ENCODE measurements at places on chromosomes 5 and 9.
A peak's percentile ranks its signal among the peaks of the same experiment; 100 is the strongest.

GRCh38 chr9:104386425-104387069 lies 117.5 kb upstream of the OR13F1 start:
- DNase-seq, result peak; percentile 3

GRCh38 chr5:51961154-51961562 lies 577.9 kb downstream of the ISL1 start:
- DNase-seq, result no peak

GRCh38 chr9:16425562-16426231 lies 444.8 kb downstream of the BNC2 start:
- DNase-seq, result no peak

GRCh38 chr5:108271127-108271526 lies 110.8 kb downstream of the FBXL17 start:
- DNase-seq, result no peak

DNA sequence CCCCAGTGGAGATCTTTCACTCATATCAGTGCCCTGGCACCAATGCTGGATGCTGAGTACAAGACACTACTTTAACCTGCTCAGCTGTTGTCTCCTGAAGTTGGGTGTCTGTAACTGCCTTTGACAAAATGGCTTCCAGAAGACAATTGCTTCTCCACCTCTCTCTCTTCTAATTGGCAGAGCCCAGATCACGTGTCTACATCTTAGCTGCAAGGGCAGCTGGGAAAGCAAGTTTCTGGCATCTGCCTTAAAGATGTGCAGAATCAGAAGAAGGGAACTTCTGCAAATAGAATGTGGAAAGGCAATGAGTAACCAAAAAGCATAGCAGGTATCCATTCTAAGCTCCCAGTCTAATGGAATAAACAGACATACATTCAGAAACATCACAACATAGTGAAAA lies 81.1 kb downstream of the PDZD2 start:
- DNase-seq, result no peak

DNA sequence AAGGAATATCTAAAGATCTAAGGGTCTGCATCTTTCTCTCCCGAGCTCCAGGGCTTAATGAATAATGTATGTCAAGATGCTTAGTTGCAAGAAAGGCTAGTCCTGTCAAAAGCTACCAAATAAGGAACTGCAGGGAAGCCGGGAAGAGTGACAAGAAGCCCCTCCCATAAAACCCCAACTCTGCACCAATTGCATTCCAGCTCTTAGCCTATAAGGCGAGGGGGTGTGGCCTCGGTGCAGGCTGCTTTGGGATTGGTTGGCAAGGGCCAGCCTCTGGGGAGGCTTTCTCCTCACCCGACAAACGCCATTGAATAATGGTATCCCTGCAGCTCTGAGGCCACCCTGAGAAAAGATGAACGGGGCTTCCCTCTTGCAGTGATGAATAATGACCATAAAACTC lies 416.9 kb downstream of the RAB3C start:
- DNase-seq, result no peak

DNA sequence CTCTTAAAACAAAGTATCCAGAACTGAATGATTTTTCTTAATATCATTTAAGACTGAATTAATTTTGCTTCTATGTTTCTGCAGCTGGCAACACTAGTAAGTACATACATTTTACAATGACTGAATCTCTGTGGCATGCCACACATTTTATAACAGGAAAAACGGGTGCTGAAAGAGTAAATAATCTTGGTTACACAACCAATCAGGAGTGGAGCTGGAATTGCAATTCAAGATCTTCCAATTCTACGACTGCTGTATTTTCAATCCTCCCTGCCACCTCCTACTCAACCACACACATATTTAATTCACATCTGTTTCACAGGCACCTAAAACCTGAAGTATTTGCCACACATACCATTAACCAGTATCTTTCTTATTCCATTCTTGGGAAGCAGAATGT lies 52.7 kb upstream of the NR5A1 start:
- DNase-seq, result no peak

Measured in NCI-H187 (cell line).